ENCODE measurements at places on chromosomes 4 and X.

DNA sequence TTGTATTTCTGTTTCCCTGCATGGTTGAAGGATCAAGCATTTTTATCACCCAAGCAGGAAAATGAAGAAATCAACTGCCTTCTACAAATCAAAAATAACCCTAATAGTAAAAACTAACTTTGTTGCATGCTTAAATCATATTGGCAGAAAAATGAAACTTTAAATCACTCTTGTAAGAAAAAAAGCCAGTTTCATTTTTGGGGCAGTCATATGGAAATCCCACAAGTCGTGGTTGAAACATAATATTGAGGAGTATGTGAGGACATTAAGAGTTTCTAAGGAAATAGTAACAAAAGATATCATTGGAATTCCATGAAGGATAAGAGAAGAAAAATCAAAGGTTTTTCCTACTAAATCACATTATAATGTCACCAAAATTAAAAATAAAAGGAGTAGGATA, 8.4 kb downstream of the TEC start:
- no peak for DNase-seq

DNA sequence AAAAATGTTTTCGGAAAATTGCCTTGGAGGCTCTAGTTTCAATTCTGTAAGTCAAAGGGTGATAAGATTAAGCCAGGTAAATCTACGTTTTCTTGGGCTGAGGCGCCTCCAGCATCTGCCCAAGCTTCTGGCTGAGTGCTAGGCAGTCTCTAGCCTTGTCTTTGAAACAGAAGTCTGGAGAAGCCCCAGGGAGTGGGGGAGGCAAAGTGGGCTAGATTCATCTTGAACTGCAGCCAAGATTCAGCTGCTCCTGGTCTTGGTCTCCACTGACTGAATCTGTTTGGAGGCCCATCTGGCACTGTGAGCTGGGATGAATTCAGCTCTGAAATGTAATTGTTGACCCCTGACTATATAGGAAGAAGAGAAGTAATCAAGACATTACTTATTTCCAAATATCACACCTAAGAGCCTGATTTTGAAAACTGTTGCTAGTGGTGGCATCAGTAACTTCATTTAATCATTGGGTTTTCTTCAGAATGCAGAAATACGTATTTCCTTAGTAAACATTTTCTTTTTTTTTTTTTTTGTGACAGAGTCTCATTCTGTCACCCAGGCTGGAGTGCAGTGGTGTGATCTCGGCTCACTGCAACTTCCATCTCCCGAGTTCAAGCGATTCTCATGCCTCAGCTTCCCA, 187.3 kb upstream of the LEF1 start:
- DNase-seq, result no peak

DNA sequence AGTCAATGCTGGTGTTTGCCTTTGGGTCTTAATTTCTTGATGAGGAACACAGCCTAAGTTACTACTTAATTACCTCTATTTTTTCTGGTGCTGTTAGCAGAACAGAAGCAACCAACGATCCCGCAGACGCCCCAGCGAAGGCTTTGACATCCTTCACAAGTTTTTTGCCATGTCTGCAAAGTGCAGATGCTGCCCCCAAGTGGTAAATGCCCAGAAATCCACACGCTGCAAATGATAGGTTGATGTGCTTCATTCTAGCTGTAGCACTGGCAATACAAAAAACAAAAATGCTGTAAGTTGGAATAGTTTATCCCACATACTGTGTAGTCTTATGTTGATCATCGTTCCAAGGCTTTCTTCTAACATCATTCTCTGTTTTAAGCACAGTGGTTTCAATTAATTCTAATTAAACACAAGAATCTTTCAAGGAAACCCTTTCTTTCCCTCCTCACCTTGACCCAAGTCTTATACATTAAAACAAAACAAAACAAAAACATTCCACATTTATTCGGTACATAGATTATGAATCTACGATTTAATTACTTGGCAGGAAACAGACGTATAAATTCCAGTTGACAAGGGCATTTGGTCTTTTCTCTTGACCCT, 1.2 kb downstream of the PNPLA4 start:
- peak; percentile 8 for DNase-seq

DNA sequence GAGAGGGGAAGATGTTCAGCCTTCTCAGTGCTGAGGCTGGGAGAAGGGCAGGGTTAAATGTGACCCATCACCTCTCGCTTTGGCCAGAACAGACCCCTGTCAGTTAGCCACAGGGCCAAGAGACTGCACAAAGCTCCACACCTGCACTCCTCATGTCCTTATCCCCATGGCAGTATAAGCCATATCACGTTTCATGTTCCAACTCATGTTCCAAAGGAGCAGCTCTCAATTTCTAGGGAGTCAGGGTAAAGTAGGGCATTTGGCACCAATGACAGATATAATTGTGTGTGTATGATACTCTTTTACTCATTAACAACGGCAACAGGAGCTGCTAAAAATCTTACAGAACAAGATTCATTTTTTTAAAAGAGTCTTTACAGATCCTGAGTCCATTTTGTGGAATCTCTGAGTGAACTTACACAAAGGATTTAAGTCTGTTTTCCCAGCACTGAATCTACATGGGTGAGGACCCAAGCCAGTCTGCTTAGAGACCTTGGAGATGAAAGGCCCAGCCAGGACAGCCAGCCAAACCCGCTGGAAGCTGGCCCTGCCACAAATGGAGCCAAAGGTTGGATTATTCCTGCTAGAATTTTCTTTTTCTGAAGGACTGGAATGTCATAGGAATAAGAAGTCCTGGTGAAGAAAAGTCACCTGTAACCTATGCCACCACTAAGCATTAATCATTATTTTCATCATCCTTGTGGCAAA, 129.1 kb upstream of the SMAD1 start:
- no peak for DNase-seq

- DNase-seq, result no peak
Observed at GRCh38 chrX:120456973-120457372, 12.1 kb downstream of the LAMP2 start.

- no peak for DNase-seq
Observed at GRCh38 chr4:164606478-164606877, 147.5 kb upstream of the SMIM31 start.

- DNase-seq, result no peak
Observed at GRCh38 chr4:139312552-139313332, 10.5 kb upstream of the NDUFC1 start.

GRCh38 chr4:88866862-88867550, 169.4 kb upstream of the NAP1L5 start:
- no peak for DNase-seq

DNA sequence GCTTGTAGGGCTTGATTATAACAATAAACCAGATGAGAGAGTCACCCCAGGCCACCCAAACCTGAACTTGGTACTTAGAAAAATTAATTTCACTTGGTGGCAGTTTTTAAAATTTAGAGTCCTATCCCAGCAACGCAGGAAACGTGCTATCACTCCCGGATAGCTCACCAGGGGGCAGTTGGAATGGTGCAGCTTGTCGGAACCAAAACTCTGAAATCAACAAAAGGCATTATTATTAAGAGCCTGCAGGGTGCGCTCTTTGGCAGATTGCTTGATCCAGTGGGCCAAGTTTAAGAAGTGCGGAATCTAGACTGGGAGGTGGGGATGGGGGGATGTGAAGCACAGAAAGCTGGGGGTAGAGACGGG, 2.4 kb downstream of the FRAS1 start:
- no peak for DNase-seq

- no peak for DNase-seq
Observed at GRCh38 chr4:89270792-89271191, 36.8 kb downstream of the GPRIN3 start.

DNA sequence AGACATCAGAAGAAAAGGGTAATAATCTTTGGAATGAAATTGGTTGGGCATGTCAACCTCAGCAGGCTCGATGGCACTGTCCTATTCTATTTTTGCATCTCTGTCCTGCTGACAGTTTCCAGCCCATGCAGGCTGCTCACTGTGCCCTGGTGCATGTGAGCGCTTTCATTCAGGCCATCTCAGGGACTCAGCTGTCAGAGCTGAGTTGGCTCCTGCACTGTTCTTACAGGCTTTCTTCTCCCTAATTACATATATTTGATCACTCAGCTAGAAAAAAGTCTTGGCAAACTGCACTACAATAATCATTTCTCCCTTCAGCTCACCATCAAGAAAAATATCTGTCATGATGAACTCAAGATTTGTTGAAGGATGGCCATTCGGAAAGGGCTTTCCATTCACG, 84.7 kb downstream of the RASL11B start:
- DNase-seq, result no peak

GRCh38 chr4:128579154-128579853, 230.2 kb upstream of the JADE1 start:
- DNase-seq, result no peak

DNA sequence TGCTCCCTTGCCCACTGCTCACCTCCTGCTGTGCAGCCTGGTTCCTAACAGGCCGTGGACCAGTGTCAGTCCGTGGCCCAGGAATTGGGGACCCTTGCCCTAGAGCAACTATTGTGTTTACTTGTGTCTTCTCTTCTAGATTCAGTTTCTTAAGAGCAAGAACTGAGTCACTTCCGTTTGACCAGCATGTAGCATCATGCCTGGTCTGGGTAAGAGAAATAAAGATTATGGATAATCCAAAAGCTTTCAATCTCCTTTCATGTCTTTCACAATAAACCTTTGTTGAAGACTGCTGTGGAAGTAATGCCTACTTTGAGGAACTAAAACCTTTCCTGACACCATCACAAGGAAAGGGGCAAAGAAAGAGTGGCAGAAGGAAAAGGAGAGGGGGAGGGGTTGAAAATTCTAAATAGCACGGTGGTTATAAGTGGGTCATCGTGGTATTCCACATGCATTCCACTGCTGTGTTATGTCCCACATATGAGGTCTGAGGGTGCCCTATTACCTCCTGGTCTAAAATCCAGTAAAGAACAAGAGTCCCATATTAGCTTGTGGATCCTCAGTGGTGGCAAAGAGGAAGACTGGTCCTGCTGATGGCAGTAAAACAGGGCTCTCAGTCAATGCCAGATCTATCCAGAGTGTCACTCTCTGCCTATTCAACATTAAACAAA, 133.4 kb downstream of the RASL11B start:
- no peak for DNase-seq

DNA sequence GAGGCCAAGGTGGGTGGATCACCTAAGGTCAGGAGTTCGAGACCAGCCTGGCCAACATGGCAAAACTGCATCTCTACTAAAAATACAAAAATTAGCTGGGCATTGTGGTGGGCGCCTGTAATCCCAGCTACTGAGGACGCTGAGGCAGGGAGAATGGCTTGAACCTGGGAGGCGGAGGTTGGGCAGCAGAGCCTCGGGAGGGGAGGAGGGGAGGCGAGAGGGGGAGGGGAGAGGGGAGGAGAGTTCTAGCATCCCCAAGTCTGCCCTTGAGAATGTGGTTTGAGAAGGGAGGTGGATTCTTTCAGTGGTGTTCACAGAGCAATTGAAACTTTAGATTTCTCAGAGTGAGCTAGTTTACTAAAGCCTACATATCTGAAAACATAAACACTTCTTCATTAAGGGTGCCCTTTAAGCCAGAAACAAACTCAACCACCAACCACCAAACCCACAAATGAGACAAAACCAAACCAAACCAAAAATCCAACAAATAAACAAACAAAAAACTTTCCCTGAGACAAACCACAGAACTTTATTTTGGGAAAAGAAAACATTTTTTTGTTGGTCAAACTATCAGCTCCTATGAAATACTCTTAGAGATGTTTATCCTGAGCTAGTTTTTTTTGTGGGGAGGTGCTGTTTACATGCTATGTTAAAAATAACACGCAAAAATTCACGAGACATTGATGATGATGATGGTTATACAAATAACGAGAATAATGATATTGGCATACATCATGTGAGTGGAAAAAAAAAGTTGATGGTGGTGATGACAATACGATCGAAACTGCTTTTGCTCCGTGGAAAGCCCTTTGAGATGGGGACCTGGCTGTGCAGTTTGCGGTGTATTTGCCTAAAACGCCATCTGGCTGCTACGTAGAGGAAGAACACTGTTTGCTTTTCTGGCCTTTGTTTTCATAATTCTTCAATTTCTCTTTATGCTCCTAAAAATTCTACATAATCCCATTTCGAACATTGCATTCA, 98.2 kb upstream of the PRKX start:
- DNase-seq, result no peak

DNA sequence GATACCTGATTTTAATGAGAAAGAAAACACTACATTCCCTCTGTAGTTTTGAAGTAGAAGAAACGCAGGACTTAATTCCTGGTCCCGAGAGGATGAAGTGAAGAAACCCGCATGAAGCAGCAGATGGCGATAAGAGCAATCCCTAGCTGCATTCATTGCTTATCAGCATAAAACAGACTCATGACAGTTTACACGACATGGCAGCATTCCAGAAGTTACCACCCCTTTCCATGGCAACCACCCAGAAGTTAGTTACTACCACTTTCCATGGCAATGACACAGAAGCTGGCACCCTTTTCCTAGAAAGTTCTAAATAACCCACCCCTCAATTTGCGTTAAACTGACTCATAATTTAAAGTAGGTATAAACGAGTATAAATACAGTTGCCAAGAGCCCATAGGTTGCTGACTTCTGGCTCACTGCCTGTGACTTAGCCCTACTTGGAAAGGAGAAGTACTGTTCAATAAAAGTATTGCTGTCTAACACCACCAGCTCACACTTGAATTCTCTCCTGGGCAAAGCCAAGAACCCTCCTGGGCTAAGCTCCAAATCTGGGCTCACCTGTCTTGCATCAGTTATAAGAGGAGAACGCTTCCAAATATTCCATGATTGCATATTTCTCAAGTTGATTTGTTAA, 5.5 kb upstream of the XAGE2 start:
- DNase-seq, result no peak

GRCh38 chrX:96176921-96177320, 507.7 kb upstream of the DIAPH2 start:
- DNase-seq, result no peak

- DNase-seq, result no peak
Observed at GRCh38 chrX:74529311-74529710, 85.1 kb downstream of the RLIM start.

DNA sequence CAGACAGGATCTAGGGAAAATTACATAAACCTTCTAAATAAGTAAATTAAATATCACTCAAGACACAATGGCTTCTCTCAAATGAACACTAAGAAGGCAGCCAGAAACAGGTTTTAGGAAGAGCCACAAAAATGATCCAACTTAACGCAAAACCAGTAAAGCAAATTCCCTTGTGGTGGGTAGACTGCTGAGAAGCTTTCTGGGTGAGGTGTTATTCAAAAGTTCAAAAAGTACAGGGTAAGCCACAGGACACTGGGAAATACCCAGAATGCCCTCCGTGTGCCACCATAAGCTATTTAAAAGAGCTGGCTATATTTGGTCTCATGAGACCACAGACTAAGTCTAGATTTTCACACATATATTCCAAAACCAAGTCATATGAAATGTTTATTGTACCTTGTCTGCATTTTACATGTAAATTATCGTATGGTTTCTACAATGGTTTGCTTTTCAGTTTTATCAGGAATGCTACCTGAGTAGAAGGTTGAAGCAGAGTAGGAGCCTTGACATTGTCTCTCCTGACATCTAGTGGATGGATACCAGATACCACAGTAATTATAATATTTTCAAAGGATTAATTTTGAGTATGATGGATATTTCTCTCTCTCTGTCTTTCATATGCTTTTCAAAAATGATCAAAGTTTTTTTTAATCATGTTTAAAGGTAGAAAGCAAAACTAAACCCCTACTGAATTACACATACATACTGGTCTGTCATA, 109.3 kb upstream of the KLHL13 start:
- no peak for DNase-seq

GRCh38 chr4:89064848-89065247, 7.9 kb upstream of the FAM13A start:
- DNase-seq, result no peak
